SK-N-SH (cell line): ENCODE measurements at places on chromosomes 2 and 18. TPM values are rescaled to one million over a fixed set of nuclear protein-coding genes. Genes with fewer than 3 reads are reported as not detected.
A peak's percentile ranks its signal among the peaks of the same experiment; 100 is the strongest.

DNA sequence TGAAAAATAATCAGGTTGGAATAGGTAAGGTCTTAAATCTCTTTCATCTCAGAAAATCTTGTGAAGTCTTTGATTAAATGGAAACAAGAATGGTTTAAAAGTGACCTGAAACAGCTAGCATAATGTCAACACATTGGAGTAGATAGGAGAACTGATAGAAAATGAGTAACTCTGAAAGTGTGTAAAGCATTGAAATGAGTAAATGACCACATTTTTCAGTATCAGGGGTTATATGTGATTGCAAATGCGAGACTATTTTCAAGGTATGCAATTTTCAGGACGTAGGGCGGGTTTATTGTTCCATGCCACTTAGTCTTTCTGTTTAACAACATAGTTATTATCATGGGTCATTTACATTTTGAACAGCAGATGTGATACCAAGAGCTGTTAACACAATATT lies 1383.2 kb downstream of the LRP1B start:
- no peak overlapping the region for H3K27ac ChIP-seq
- no peaks in the 10 kb centered on the region for H3K27me3 ChIP-seq
- H3K36me3 ChIP-seq = no peaks in the 10 kb centered on the region
- no peak for DNase-seq
- H3K4me1 ChIP-seq = no peaks in the 10 kb centered on the region

GRCh38 chr2:130389358-130389757 lies 33.5 kb downstream of the PTPN18 start:
- no peak overlapping the region for H3K4me3 ChIP-seq
- DNase-seq = no peak
- H3K36me3 ChIP-seq = no peaks in the 10 kb centered on the region; the same call in 1 of the 2 replicates
- H3K27me3 ChIP-seq = no peaks in the 10 kb centered on the region
- H3K4me1 ChIP-seq = peaks cover 10% of the 10 kb centered on the region; the same call in 1 of the 2 replicates

DNA sequence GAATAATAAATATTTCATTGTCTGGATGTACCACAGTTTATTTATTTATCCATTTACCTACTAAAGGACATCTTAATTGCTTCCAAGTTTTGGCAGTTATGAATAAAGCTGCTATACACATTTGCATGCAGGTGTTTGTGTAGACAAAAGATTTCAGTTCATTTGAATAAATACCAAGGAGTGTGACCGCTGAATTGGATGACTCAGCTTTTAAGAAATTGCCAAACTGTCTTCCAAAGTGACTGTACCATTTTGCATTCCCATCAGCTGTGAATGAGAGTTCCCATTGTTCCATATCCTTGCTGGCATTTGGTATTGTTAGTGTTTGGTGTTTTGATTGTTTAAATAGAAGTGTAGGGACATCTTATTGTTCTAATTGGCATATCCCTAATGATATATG lies 36.2 kb upstream of the FMNL2 start:
- no peak overlapping the region for H3K27ac ChIP-seq
- H3K4me3 ChIP-seq = no peak overlapping the region

GRCh38 chr18:5604778-5605177 lies 61.0 kb upstream of the EPB41L3 start:
- no peak for DNase-seq
- H3K36me3 ChIP-seq = no peaks in the 10 kb centered on the region
- no peaks in the 10 kb centered on the region for H3K4me1 ChIP-seq
- peaks cover 18% of the 10 kb centered on the region; the same call in 1 of the 2 replicates for H3K27me3 ChIP-seq
- H3K27ac ChIP-seq = no peak overlapping the region
- H3K4me3 ChIP-seq = no peak overlapping the region

GRCh38 chr2:181762848-181763247 lies 82.5 kb upstream of the NEUROD1 start:
- no peaks in the 10 kb centered on the region for H3K4me1 ChIP-seq
- H3K27ac ChIP-seq = no peak overlapping the region
- DNase-seq = no peak
- no peaks in the 10 kb centered on the region for H3K36me3 ChIP-seq
- no peak overlapping the region for H3K4me3 ChIP-seq

- H3K27ac ChIP-seq = no peak overlapping the region
- no peaks in the 10 kb centered on the region for H3K27me3 ChIP-seq
- H3K36me3 ChIP-seq = no peaks in the 10 kb centered on the region
- no peak overlapping the region for H3K4me3 ChIP-seq
- H3K4me1 ChIP-seq = no peaks in the 10 kb centered on the region
Observed at GRCh38 chr18:39162013-39162827, 1596.6 kb upstream of the CELF4 start.

DNA sequence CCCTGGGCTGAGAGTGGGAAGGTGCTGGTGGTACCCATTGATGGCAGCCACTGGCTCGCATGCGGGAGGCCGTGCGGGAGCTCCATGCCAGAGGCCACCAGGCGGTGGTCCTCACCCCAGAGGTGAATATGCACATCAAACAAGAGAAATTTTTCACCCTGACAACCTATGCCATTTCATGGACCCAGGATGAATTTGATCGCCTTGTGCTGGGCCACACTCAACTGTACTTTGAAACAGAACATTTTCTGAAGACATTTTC lies 12.9 kb upstream of the UGT1A1 start:
- H3K4me1 ChIP-seq = no peaks in the 10 kb centered on the region
- H3K4me3 ChIP-seq = no peak overlapping the region
- no peak for DNase-seq
- H3K36me3 ChIP-seq = no peaks in the 10 kb centered on the region
- no peak overlapping the region for H3K27ac ChIP-seq

- peaks cover 10% of the 10 kb centered on the region for H3K4me1 ChIP-seq
- H3K36me3 ChIP-seq = no peaks in the 10 kb centered on the region
- no peaks in the 10 kb centered on the region for H3K27me3 ChIP-seq
- peak overlapping the region; percentile 38 for H3K4me3 ChIP-seq
- peak; percentile 58 for DNase-seq
Observed at GRCh38 chr2:54360055-54360792, 95.9 kb upstream of the SPTBN1 start.

CYP20A1 gene
- polyA plus RNA-seq = 10.6 and 12.3 TPM in 2 replicates

NOTO gene
- not detected in 2 replicates for polyA plus RNA-seq

CABYR gene
- 15.0 and 15.2 TPM in 2 replicates for polyA plus RNA-seq

ZBTB7C gene
- 0.05 and 0.15 TPM in 2 replicates for polyA plus RNA-seq
